ENCODE measurements at places on chromosomes 13 and 19.

DNA sequence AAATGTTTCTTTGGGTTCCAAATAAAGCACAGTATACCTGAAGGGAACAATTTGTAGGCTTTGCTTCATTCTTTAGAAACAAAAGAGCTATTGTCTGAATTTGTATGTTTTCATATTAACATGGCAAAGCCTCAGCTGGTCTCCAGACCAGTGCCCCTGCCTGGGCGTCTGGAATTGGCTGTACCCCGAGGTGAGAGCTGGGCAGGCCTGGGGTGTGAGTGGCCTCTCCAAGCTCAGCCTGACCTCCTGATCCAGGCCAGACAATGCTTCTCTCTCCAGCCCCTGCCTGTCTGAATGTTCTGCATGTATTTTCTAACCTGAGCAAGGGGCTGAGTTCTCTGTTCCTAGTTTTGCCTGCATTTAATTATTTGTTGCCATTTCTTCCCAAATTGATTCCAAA, 66.3 kb upstream of the MCF2L start:
- DNase-seq: no peak

DNA sequence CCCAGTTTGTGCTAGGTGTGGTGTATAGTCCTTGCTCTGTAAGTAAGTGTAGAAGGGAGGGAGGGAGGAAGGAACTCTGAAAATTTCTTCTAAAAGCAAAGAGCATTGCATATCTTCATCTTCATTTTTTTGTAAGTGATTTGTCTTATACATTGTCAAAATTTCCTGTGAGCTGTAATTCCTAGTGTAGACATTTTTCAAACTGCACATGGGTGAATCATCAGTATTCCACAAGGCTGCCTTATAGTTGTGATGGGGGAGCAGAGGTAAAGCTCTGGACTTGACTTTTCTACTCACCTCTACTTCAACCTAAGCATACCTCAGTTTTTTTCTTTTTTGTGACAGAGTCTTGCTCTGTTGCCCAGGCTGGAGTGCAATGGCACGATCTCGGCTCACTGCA, 86.9 kb downstream of the CDK8 start:
- no peak for DNase-seq

DNA sequence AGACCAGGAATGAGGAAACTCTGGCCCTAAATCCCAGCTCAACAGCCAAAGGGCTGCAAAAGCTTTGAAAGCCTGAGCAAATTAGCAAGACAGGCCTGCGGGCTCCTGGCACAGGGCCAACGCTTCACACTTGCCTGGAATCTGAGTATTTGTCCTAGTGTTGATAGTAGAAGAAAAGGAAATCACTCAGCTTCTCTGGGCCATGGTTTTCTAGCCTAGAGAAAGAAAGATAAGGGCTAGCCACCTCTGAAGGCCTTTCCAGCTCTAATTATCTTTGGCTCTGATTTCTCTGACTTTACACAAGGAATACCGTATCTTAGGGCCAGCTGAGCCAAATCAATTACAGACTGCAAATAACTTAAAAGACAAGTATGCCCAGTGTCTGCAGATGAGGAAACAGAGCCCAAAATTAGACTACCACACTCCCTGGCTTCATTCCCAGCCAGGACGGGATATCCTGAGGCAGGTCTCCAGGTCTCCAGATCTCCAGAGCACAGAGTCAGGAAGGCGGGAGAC, 69.6 kb downstream of the STK24 start:
- DNase-seq: peak; percentile 49

DNA sequence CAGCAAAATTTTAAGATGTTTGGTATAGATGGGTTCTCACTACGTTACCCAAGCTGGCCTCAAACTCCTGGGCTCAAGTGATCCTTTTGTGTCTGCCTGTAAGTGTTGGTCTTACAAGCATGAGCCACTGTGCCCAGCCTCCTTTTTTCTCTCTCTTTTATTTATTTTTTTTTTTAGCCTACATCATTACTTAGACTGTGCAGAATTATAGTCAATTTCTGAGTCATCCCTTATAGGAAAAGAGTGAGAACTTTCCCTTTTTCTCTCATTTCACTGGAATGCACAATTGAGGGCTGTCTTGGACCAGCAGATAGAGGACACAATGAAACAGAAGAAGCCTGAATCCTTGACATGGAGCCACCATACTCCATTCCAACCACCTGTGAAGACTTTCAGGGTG, 13.3 kb downstream of the TSKS start:
- DNase-seq: no peak

DNA sequence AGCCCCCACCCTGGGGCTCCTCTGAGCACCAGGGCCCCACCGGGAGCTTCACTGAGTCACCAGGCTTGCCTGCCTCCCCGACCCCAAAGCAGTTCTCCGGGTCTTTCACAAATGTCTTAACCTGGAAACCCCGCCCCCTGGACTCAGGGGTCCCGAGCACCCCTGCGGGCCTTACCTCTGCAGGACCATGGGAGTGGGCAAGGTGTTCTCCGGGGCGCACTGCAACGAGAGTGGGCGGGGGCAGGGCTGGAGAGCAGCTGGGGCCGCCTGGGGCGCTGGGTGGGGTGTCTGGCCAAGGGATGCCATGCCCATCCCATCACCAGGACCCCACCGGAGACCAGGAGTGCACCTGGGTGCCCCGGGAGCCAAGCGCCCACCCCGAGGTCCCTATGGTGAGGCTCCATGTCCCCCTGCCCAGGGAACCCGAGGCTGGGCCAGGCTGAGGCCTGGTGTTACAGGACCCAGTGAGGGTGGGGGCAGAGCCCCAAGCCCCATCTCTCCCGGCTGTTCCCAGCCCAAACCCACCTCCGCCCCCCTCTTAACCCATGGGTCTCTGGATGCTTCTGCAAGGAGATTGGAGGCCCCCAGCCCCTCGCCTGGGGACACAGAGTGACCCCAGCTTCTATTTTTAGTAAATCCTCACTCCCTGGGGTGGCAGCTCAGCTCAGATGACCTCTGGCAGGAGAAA, 10.9 kb downstream of the MKNK2 start:
- DNase-seq: no peak

GRCh38 chr19:33064458-33064791, 263 bp downstream of the RHPN2 start:
- DNase-seq: peak; percentile 84

GRCh38 chr19:42558450-42559150, 30.3 kb upstream of the CEACAM1 start:
- DNase-seq: no peak

- DNase-seq: no peak
Observed at GRCh38 chr13:95571941-95572340, 19.4 kb downstream of the CLDN10 start.

- no peak for DNase-seq
Observed at GRCh38 chr19:45592366-45592765, 7.8 kb upstream of the OPA3 start.

GRCh38 chr13:100527644-100528043, 60.9 kb downstream of the GGACT start:
- DNase-seq: no peak

GRCh38 chr19:44847144-44848035, 1.3 kb downstream of the NECTIN2 start:
- DNase-seq: peak; percentile 33

- DNase-seq: no peak
Observed at GRCh38 chr13:34931572-34931971, 10.5 kb upstream of the NBEA start.

Measured in D341Med (cell line).